ENCODE measurements at places on chromosomes 7 and 10. TPM values are rescaled to one million over a fixed set of nuclear protein-coding genes. Genes with fewer than 3 reads are reported as not detected.

The C10orf53 gene
- not detected for total RNA-seq

The LLCFC1 gene
- total RNA-seq: not detected

The DGKI gene
- total RNA-seq: 0.30 TPM

The NEUROD6 gene
- not detected for total RNA-seq

The SLC26A3 gene
- total RNA-seq: 0.44 TPM

The POR gene
- total RNA-seq: 178 TPM

The NPSR1 gene
- total RNA-seq: not detected

The TMEM196 gene
- 0.42 TPM for total RNA-seq

The GPR85 gene
- total RNA-seq: 0.09 TPM

The UCMA gene
- total RNA-seq: 1.9 TPM

The GIMAP8 gene
- total RNA-seq: 0.09 TPM

The GPNMB gene
- total RNA-seq: 1.1 TPM

The ANXA8 gene
- not detected for total RNA-seq

The SPDYE8 gene
- total RNA-seq: not detected

The CDK14 gene
- 35.0 TPM for total RNA-seq

The SPDYE1 gene
- total RNA-seq: not detected

The DKK1 gene
- 0.78 TPM for total RNA-seq

The TRPV5 gene
- total RNA-seq: not detected

The MOGAT3 gene
- 0.81 TPM for total RNA-seq

The CEP55 gene
- total RNA-seq: 15.8 TPM

The PDK4 gene
- 0.31 TPM for total RNA-seq

The MYO1G gene
- total RNA-seq: 0.48 TPM

The AKR1D1 gene
- 0.14 TPM for total RNA-seq

The HOXA9 gene
- not detected for total RNA-seq

The NAT16 gene
- total RNA-seq: 0.62 TPM

Data from WTC11 (cell line).